ENCODE measurements at places on chromosomes 7 and 10. TPM values are rescaled to one million over a fixed set of nuclear protein-coding genes. Genes with fewer than 3 reads are reported as not detected.

DNA sequence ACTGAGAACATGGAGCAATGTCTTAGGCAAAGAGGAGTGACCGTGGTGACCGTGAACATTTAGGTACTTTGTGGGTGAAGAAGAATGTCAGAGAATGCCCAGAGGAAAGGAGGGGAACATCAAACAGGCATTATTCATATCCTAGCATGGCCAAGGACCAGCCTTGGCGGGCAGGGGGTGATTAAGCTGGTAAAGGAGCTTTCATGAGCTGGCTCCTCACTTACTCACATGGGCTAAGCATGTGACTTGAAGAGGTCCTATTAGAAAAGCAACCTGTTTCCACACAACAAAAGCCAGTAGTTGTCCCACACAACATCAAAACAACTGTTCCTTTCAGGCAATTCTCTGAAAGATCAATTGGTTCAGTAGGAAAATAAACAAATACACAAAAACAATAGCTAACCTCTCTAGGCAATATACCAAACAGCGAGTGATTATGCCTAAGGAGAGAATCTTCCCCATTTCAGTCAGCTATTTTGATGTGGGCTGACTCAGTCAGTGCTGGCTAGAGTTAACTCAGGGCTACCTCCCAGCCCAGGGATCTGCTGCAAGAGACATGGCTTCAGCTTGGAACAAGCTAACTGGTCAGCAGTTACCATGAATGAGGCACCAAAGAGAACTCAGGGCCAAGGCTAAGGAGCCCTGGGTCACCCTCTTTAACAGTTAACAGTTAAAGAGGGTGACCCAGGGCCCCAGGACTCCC, 283.5 kb downstream of the ARHGAP12 start:
- H3K4me3 ChIP-seq = no peak overlapping the region
- H3K27ac ChIP-seq = no peak overlapping the region
- H3K27me3 ChIP-seq = no peaks in the 10 kb centered on the region

DNA sequence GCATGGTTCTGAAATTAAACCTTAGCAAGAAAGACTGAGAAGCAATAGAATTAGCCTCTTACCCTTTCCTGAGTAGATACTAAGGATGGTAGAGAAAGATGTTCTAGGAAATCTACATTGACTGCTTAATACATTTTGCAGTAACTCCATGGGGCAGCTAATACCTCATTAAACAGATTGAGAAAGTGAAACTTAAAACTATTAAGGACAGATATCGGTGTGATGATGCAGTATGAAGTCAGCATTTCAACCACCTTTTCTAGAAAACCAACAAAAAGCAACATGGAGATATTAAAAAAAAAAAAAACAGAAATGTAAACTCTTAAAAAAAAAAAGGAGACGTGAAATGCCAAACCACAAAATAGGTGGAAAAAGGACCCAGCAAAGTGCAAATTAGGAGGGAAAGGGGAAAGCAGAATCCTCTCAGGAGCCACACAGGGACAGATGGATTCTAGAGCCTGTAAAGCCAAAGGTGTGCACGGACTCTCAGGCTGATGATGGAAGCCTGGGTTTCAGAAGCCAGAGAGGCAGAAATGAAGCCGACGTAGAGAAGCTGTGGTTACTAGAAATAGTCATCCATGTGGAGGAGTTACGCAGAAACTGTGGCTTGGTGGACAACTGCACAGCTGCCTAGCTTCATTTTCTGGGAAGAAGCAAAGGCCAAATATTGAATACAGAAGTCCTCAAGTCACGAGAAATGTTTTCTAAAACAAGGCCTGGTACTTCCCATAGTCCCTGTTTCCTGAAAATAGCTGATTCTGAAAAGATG, 38.1 kb upstream of the GPR141 start:
- no peak overlapping the region for H3K4me3 ChIP-seq
- H3K27ac ChIP-seq = no peak overlapping the region
- H3K36me3 ChIP-seq = no peaks in the 10 kb centered on the region

DNA sequence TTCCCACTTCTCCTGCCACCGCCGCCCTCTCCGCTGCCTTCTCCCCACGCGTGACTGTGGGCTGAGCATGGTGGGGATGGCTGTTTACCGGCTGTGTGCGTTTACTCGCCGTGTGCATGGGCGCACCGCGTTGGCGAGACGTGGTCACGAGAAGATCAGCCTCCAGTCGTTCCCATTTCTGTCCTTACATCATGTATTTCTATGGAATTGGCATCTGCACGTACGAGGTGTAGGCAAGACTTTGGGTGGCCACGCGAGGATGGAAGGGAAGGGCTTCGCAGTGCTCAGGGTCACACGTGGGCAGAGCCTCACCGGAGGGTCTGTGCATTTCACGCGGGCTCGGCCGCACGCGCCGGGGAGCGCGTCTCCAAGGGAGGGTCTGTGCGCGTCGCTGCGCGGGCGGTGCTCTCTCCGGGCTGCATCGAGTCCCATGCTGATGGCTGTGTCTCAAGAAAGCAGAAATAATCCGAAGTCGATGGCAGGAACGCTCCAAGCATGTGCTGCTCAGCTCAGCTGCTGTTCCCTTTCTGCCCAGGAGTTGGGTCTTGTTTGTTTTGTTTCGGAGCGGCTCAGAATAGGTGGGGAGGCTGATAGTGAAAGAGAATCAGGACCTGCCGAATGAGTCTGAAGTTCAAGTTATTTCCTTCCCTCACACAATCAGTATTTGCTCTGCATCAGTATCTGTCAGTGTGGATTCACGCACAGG, 973 bp downstream of the CAMK1D start:
- no peaks in the 10 kb centered on the region for H3K36me3 ChIP-seq
- H3K27me3 ChIP-seq = peaks cover 5% of the 10 kb centered on the region
- no peak for DNase-seq
- peaks cover 5% of the 10 kb centered on the region for H3K4me1 ChIP-seq

The CACNB2 gene
- 1.5 TPM for total RNA-seq

DNA sequence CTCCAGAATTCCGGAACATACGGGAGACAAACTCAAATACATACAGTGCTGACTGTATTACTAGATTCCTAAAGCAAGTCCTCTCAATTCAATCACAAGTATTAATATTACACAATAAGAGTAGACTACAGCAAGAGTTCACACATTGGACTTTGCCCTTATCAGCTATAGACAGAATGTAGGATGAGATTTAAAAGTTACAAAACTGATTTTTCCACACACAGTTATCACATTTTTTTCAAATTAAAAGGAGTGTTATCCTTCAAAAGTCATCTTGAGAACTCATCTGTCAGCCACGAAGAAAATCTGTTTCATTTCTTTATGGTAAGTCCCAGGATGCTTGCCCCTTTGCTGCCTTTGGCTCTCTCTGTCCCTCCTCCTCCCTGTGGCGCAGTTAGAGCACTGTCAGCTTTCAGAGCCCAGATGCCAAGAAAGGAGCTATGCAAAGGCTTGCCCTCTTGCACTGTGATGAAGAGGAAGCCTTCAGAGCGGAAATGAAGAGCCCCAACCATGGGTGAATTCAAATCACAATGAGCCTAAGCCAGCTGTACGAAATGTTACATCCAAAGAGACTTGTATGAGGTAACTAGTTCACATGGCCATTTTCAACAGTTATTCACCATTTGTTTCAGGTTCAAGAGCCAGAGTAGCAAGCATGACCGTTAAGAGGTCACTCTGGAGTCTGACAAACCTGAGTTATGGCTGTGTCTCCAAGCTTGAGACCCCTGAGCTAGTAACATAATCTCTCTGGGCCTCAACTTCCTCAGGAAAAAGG, 10.7 kb downstream of the NCOA4 start:
- peak; percentile 42 for DNase-seq
- H3K36me3 ChIP-seq = no peaks in the 10 kb centered on the region
- H3K4me1 ChIP-seq = peaks cover 87% of the 10 kb centered on the region
- H3K27me3 ChIP-seq = no peaks in the 10 kb centered on the region

The OR2A12 gene
- total RNA-seq = not detected

The TNPO3 gene
- total RNA-seq = 50.2 TPM

The OLAH gene
- total RNA-seq = 0.69 TPM
